Stimulated activated CD4-positive, alpha-beta T cell treated with anti-CD3 and anti-CD28 coated beads, Interleukin-12 subunit alpha, Interleukin-12 subunit beta, amount 100 ng/mL, for 24 hours (primary cell): ENCODE measurements at places on chromosomes 13 and 19.
A peak's percentile ranks its signal among the peaks of the same experiment; 100 is the strongest.

DNA sequence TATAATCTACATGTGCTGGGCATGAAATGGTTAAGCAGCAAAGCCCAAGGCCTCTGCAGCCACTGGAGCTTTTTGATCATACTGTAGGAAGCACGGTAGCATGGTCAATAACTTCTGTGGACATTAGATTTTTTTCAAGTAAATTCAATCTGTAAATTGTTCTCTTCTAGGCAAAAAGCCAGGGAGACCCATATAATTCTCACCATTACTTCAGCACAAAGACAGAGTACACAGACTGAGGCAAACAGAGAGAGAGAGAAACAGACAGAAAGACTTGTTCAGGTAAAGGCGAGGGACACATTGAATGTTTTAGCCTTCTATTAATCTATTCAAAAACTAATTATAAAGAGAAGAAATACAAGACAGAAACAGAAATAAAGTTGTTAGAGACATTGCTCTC, 349.4 kb downstream of the RFC3 start:
- DNase-seq: no peak

DNA sequence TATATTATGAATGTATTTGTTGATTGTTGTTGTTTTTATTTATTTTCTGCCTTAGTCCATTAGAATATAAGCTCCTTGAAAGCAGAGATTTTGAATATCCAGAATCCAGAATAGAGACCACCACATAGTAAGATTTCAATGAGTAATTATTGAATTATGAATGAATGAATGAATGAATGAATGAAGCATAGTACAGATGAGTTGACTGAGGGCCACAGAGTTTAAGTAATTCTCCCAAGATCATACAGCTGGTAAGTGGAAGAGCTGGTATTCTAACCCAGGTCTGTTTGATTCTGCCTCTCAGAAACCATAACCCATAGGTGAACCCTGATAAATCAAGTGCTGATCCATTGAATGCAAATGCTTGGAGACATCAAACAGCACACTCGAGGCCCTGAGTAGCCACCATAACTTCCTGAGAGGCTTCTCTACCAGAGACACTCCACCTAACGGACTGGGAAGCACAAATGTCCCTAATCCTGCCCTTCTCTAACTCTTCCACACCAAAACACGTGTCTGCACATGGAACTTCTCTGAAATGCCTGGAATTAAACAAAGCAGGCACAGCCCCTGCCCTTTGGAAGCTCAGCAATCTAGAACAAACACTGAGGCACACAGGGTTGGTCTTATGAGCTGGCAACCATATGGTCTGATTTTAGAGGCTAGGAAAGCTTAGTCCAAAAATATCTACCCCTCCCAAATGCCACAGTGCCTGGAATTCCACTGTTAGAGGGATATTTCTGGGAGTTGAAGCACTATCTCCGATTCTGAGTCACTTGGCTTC, 190.1 kb downstream of the FOXO1 start:
- DNase-seq: no peak

DNA sequence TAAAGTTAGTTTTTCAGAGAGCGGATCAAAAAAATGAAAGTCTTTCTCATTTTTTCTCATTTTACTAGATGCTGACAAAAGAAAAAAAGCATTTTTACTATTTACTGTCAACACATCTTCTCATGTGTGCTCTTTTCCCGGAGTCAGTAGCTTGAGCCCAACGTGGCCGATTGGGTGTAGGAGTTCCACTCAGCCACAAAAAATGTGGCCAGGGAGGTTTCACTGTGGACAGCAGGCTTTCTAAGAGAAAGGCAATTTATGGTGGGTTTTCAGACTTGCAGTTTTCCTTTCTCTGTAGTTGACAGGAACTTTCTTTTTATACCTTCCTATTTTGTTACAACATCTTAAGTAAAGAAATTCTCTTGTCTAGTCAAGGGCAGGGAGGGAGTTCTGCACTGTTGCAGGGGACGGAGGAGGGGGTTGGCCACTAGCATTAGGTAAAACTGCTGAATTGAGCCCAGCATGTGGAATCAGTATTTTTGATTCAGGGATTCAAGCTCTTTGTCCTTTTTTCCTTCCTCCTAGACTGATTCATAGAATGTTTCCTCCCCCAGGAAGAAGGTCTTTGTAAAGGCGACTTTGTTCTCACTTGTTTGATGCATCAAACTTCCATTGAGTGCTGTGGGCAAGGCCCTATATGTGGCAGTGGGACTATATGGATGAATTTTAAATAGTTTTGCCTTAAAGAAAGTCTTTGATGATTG, 123.1 kb downstream of the B3GLCT start:
- DNase-seq: no peak

DNA sequence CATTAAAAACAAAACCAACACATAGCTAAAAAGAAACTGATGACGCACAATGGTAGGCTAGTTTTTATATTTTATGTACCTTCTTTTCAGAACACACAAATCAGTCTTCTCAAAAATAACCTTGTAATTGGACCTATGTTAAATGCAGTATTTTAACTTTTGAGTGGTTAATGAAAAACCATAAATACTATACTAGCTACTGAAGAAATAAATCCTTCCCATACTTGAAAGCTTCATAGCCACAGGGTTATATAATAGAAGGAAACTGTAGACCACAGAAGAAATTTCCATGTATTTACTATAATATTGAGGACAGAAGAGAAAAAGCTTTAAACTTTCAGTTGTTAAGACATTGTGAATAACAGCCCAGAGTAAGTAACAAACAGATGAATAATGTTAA, 1094.3 kb upstream of the SLC10A2 start:
- DNase-seq: no peak

DNA sequence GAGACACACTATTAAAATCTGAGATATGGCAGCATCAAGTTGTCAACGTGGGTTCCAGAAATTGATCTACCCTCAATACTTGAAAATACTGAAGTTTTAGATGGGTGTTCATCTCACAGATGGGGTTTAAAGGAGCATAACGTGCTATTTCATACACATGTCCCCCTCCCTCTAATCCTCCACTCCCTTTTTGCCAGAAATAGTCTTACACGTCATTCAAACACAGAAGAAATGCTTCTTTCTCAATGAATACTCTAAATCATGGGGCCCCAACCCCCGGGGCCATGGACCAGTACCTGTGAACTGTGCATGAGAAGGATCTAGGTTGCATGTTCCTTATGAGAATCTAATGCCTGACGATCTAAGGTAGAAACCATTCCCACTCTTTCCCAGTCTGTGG, 19.6 kb downstream of the KLF12 start:
- DNase-seq: no peak

DNA sequence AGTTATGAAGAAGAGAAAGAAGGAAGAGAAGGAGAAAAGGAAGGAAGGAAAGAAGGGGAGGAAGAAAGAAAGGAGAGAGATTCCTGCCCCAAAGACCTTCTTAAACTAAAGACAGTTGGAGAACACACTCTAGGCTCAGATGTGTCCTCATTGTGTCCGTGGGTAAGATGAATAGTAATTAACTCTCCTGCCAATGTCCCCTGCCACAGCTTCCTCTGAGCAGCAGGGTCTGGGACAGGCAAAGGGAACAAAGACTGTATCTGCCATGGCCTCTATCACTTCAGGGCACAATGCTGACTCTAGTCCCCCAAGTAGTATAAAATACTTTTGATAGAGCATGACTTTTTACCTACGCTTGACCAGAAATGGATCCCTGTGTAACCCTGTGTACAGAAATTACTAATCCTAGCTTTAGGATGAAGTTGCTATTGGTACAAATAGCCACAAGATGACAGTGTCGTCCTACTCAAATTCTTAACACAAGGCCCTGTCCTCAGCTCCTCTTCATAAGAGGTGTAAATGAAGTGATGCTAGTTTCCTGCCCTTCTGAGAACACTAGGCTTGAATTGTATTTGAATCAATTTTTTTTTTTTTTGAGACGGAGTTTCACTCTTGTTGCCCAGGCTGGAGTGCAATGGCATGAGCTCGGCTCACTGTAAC, 186.2 kb upstream of the GPR12 start:
- no peak for DNase-seq

GRCh38 chr19:54626757-54627156, 3.5 kb upstream of the LILRB1 start:
- no peak for DNase-seq

DNA sequence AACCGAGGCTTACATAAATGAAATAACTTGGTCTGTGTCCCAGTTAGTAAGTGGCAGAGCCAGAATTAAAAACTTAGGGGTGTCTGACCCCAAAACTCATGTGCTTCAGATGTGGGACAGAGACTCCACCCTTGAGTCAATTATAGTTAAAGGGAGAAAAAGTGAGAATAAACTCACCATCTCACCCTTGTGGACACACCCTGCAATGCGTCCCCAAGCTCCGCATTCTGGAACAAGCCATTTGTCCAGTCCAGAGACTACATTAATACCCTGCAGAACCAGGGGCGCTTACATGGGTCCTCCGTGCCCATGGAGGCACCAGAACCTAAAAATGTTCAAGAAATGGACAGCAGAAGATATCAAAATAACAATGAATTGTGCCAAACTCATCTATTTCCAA, 207.0 kb upstream of the ZNF507 start:
- DNase-seq: no peak

DNA sequence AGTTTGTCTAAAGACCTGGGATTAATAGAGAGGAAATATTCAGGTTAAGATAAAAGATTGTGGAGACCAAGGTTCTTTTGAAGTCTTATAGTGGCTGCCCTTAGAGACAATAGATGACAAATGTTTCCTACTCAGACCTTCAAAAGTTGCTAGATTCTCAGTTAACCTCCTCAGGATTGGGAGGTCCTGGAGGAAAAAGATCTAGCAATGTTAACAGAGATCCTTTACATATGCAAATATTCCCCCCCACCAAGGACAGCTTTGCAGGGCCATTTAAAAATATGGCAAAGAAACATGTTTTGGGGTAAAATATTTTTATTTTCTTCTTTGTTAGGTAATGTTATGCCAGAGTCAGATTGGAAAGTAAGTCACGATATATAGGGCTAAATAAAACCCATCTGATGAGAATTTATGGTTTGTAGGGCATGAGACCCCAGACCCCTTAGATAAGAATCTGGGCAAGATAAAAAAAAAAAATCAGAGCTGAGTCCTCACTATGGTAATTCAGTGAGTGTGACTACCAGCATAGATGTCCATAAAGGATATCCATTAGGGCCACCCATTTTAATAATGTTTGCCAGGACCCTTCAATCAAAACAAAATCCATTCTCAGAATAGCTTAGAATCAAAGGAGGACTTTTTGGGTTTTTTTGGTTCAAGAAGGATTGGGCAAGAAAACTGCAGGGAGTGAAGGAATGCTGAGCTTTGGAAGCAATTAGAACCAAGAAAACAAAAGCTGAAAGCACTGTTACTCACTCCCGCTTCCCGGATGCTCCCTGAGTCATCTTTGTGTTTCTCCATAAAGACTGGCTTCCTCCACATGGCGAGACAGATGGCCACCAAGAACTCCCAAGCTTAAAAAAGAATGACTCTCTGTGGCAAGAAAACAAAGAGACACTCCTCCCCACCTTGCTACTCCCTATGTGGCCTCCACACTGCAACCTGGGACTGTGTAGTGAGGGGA, 28.2 kb downstream of the VSTM1 start:
- DNase-seq: no peak

DNA sequence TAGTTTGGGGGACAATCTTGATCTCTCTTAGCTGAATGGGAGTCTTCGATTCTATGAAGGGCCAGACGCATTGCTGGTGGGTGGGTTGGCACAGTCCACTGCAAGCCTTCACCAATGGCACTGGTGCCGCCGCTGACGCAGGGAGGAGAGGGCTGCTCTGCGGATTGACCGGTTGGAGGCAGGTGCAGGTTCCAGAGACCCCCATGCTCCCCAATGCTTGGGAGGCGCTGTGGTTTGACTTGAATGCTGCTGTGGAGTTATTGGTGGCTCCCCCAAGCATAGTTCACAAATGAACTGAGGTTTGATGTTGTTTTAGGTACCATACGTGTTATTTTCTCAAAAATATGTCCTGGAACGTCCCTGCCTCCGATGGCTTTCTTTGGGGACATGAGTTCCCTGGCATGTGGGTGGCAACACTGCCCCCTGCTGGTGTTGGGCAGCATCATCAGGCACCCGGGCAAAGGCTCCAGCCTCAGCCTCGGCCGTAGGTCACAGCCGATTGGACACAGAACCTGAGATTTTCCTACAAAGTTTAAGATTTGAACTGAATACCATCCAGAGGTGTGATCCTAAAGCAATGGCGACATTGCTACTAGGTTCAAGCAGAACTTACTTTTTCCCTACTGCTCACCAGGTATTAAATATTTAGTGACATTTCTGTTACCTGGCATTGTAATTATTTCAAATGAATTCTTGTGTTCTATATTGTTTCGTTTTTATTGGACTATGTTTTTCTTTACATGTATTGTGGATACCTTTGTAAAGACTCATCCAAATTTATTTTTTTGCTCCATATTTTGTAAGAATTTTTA, 95.5 kb downstream of the ANKRD10 start:
- peak; percentile 59 for DNase-seq

GRCh38 chr13:20438801-20439200, 86.9 kb downstream of the CRYL1 start:
- no peak for DNase-seq

GRCh38 chr13:63128716-63129115, 1713.1 kb upstream of the PCDH20 start:
- DNase-seq: no peak

- no peak for DNase-seq
Observed at GRCh38 chr19:15159251-15159650, 41.5 kb downstream of the NOTCH3 start.

DNA sequence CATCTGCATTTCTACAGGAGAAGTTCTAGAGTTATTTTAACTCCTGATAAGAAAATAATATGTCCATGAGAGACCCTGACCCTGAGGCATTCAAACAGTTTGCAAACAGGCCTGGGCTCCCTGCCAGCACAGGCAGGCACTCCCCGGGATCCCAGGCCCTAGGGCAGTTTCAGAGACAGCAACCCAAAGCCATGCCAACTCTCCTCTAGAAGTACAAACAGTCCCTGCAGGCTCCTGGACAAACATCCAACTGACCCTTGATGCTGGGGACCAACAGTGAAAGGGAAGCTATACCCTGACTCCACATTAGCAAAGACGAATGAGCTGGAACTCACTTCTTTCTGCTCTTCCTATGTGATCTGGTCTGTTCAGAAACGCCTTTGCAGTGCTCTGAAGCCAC, 44.8 kb downstream of the CCDC70 start:
- no peak for DNase-seq

DNA sequence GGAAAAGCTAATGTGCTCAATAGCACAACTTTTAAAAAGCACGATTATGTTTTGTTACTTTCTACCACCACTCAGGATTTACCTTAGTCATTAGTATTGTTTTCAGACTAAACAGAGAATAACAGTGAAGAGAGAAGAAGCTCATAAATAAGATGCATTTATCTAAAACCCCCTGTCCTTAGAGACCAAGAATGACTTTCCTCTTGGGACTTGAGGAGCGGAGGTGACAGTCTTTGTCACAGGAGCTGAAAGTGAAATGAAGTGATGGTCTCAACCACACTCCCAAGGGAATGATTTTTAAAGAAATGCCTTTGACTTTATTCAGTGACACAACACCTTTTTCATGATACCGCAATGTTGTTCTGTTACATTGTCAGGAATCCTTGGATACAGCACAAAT, 190.6 kb upstream of the NBEA start:
- DNase-seq: no peak

DNA sequence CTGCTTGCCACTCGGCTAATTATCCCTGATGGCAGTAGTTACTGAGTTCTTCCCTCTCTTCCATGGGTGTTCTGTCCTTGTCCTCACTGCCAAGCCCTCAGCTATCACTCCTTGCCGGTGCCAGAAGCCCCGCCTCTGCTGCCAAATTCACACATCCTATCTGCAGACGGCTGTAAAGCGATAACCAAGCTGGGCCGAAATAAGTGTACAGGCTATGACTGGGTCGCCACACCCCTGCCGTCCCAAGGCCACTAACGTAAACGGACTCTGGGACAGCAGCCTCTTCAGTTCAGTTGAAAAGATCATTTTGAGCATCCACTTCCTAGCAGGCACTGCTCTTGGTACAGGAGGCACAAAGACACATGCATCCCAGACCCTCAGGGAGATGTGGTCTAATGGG, 13.3 kb downstream of the SLC7A1 start:
- no peak for DNase-seq
